HCT116 (cell line): ENCODE measurements at places on chromosomes 13 and 19. TPM values are rescaled to one million over a fixed set of nuclear protein-coding genes. Genes with fewer than 3 reads are reported as not detected.

- no peaks in the 10 kb centered on the region for H3K36me3 ChIP-seq
- DNase-seq = no peak
- no peaks in the 10 kb centered on the region for H3K27me3 ChIP-seq
- H3K27ac ChIP-seq = no peak overlapping the region
- H3K4me1 ChIP-seq = peaks cover 4% of the 10 kb centered on the region; the same call in 1 of the 2 replicates
These were observed 7.9 kb upstream of the RASA3 start for GRCh38 chr13:114140131-114140905.

DNA sequence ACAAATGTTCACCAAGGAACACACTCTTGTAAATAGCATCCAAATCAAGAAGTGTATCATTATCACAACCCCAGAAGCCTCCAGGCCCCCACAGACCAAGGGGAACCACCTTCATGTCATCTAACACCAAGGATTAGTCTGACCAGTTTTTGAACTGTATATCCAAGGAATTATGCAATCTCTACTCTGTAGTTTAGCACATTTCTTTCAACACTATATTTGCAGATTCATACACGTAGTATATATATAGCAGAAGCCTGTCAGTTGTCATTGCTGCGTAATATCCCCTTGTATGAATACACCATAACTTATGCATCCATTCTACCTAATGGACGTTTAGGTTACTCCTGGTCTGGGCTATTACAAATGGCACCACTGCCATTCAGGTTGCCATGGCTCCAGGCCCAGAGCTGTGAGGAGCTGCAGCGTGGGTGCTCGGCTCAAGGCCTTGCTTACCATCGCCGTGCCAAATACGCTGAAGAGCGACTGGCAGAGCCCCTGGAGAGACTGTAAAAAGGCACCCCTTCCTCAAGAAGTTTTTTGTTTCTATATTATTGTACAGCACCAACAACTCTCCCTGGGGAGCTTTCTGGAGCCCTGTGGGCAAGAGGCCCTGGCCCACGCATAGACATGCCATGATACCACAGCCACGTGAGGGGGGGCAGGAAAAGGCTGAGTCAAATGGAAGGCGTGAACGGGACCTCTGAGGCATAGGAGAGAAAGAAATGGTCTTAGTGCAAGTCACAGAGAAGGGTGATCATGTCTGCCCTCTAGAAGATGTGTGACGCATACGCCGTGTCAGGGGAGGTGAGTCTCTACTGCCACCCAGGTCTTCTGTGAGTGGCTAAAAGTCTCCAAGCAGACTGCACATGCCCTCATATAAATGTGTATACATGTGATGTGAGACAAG, 10.8 kb downstream of the LATS2 start:
- H3K27me3 ChIP-seq = no peaks in the 10 kb centered on the region
- H3K4me3 ChIP-seq = no peak overlapping the region
- H3K27ac ChIP-seq = no peak overlapping the region
- H3K36me3 ChIP-seq = no peaks in the 10 kb centered on the region
- no peak for DNase-seq
- H3K4me1 ChIP-seq = no peaks in the 10 kb centered on the region

- no peaks in the 10 kb centered on the region for H3K27me3 ChIP-seq
- peaks cover 14% of the 10 kb centered on the region for H3K4me1 ChIP-seq
- H3K27ac ChIP-seq = no peak overlapping the region
- peaks cover 9% of the 10 kb centered on the region for H3K36me3 ChIP-seq
- no peak overlapping the region for H3K4me3 ChIP-seq
These were observed 5.8 kb downstream of the TEAD2 start for GRCh38 chr19:49356382-49356781.

DNA sequence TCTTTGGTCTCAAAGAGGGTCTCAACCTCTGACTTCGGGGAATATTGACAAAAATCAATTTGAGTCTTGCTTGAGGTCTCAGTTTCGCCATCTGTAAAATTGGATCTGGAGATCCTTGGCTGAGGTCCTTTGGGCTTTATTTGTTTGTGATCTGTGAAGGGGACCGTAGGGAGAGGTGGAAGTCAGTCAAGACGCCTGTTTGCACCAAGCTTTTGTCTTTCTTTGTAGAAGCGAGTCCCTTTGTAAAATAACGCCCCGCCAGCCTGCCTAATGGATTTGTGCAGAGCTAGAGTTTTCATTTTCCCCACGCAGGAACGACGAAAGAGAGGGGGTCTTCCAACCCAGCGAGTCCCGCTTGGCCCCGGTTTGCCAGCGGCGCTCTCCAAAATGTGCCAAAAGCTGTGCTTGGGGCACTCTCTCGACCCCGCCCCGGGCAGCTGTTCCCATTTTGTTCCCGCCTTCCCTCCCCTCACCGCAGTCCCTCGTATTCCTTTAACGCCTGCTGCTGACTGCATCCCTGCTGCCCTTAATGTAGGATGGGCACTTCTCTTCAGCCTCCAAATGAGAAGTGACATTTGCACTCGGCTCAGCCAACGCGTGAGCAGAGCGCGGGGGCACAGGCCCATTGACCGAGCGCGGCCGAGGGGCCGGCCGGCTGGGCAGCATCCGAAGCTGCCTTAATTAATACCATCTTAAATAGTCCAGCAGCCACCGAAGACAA, 13.0 kb downstream of the ZIC5 start:
- no peaks in the 10 kb centered on the region for H3K27me3 ChIP-seq
- H3K27ac ChIP-seq = no peak overlapping the region
- H3K4me1 ChIP-seq = no peaks in the 10 kb centered on the region
- no peaks in the 10 kb centered on the region for H3K36me3 ChIP-seq
- DNase-seq = no peak

GRCh38 chr13:50114961-50115360, 99.7 kb downstream of the KCNRG start:
- H3K27me3 ChIP-seq = no peaks in the 10 kb centered on the region
- no peak for DNase-seq
- H3K36me3 ChIP-seq = no peaks in the 10 kb centered on the region

DNA sequence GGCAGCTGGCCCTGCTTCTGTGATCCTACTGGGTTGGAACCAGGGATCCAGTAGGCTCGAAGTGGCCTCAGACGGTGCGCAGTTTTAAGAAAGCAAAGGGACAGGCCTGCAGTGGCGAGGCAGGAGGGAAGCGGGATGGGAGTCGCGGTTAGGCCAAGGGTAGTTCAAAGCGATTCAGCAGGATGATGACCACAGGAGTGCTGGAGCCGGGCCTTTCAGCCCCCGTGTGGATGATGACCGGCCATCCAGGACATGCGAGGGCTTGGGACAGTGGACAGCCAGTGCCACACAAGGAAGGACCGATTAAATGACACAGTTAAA, 854 bp downstream of the RNASEH2B start:
- peak overlapping the region; percentile 93 for H3K27ac ChIP-seq
- H3K36me3 ChIP-seq = no peaks in the 10 kb centered on the region
- peak overlapping the region; percentile 75 for H3K4me3 ChIP-seq
- H3K27me3 ChIP-seq = no peaks in the 10 kb centered on the region

DNA sequence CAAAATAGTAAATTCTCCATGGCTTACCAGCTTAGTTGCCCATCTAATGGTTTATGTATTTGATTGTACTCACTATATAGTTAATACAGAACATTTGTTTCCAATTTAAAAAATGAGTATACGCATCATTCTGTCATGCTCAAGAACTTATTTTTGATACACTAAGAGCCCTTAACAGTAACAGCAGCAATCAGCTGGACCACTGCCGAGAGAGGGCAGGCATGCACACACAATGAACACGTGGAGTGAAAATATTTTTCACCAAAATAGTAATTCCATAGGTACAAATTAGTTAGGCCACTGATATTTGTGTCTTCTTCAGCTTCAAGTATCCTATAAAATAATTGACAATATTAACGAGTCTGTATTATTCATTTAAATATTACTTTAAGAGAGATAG, 109.9 kb downstream of the KLF12 start:
- DNase-seq = no peak
- no peaks in the 10 kb centered on the region for H3K36me3 ChIP-seq
- H3K27me3 ChIP-seq = no peaks in the 10 kb centered on the region
- H3K4me3 ChIP-seq = no peak overlapping the region

- H3K36me3 ChIP-seq = no peaks in the 10 kb centered on the region
- no peaks in the 10 kb centered on the region for H3K4me1 ChIP-seq
- no peaks in the 10 kb centered on the region for H3K27me3 ChIP-seq
- H3K27ac ChIP-seq = no peak overlapping the region
- DNase-seq = no peak
- H3K4me3 ChIP-seq = no peak overlapping the region
These were observed 99.5 kb upstream of the SPATA13 start for GRCh38 chr13:24060993-24061392.

GRCh38 chr19:40376286-40376862, 13.6 kb downstream of the HIPK4 start:
- no peaks in the 10 kb centered on the region for H3K27me3 ChIP-seq
- no peaks in the 10 kb centered on the region for H3K4me1 ChIP-seq
- no peak overlapping the region for H3K4me3 ChIP-seq
- DNase-seq = no peak

- no peaks in the 10 kb centered on the region for H3K27me3 ChIP-seq
- H3K27ac ChIP-seq = no peak overlapping the region
- no peak for DNase-seq
- no peak overlapping the region for H3K4me3 ChIP-seq
- H3K36me3 ChIP-seq = no peaks in the 10 kb centered on the region
- H3K4me1 ChIP-seq = no peaks in the 10 kb centered on the region
These were observed 266.4 kb upstream of the NBEA start for GRCh38 chr13:34675626-34676025.

DNA sequence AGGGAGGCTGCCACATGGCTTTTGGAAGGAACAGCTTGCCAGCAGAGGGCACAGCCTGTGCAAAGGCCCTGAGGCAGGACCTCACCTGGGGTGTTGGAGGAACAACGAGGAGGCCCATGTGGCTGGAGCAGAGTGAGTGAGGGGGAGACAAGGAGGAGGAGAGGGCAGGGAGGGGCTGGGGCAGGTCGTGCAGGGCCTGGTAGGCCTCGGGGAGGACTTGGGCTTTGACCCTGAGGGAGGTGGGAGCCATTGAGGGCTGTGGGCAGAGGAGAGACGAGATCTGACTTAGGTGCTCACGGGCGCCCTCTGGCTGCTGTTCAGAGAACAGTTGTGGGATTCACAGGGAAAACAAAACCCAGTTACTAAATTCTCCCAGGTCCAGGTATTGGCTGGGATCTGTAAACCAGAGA, 25.2 kb downstream of the ZNRF4 start:
- DNase-seq = peak; percentile 28
- no peak overlapping the region for H3K4me3 ChIP-seq
- H3K36me3 ChIP-seq = no peaks in the 10 kb centered on the region

GRCh38 chr13:49625392-49626079, 2.8 kb upstream of the ARL11 start:
- no peaks in the 10 kb centered on the region for H3K36me3 ChIP-seq
- H3K27ac ChIP-seq = no peak overlapping the region
- no peaks in the 10 kb centered on the region for H3K27me3 ChIP-seq
- no peak overlapping the region for H3K4me3 ChIP-seq
- DNase-seq = no peak

GRCh38 chr13:29581666-29582065, 13.8 kb downstream of the SLC7A1 start:
- H3K27ac ChIP-seq = no peak overlapping the region
- H3K36me3 ChIP-seq = no peaks in the 10 kb centered on the region
- H3K27me3 ChIP-seq = no peaks in the 10 kb centered on the region
- no peak overlapping the region for H3K4me3 ChIP-seq

DNA sequence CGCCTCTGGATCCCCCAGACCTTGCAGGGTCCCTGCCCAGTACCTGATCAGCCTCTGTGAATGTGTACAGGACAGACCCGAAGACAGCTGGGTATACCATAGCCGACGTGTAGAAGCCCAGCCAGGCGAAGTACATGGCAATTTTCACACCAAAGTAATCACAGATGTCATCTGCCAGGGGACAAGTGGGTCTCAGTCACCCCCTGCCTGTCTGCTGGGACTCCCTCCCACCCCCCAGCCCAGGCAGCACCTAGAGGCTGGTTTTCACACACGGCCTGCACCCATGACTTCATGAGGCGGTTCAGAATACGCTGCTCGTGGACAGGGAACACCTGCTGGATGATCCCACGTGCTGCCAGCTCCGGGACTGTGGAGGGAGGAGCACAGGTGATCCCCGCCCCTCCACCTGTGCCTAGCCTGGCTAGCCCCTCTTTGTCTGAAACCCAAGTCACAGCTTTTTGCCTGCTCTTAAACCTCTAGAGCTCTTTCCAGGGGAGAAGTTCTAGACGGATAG, 3.6 kb downstream of the ANO8 start:
- no peak overlapping the region for H3K27ac ChIP-seq
- DNase-seq = no peak
- H3K36me3 ChIP-seq = no peaks in the 10 kb centered on the region
- no peak overlapping the region for H3K4me3 ChIP-seq
- H3K4me1 ChIP-seq = peaks cover 53% of the 10 kb centered on the region
- no peaks in the 10 kb centered on the region for H3K27me3 ChIP-seq

- H3K27me3 ChIP-seq = 0 out of 2 replicates have a peak, but pooled peaks cover 3% of the 10 kb centered on the region
- no peak overlapping the region for H3K27ac ChIP-seq
- H3K4me1 ChIP-seq = peaks cover 3% of the 10 kb centered on the region; the same call in 1 of the 2 replicates
- DNase-seq = no peak
- no peak overlapping the region for H3K4me3 ChIP-seq
- no peaks in the 10 kb centered on the region for H3K36me3 ChIP-seq
These were observed 465.7 kb downstream of the MYO16 start for GRCh38 chr13:109095126-109095525.

- no peaks in the 10 kb centered on the region for H3K36me3 ChIP-seq
- H3K27me3 ChIP-seq = peaks cover 33% of the 10 kb centered on the region
- no peaks in the 10 kb centered on the region for H3K4me1 ChIP-seq
- DNase-seq = no peak
These were observed 16.2 kb upstream of the PRODH2 start for GRCh38 chr19:35828692-35829301.

DNA sequence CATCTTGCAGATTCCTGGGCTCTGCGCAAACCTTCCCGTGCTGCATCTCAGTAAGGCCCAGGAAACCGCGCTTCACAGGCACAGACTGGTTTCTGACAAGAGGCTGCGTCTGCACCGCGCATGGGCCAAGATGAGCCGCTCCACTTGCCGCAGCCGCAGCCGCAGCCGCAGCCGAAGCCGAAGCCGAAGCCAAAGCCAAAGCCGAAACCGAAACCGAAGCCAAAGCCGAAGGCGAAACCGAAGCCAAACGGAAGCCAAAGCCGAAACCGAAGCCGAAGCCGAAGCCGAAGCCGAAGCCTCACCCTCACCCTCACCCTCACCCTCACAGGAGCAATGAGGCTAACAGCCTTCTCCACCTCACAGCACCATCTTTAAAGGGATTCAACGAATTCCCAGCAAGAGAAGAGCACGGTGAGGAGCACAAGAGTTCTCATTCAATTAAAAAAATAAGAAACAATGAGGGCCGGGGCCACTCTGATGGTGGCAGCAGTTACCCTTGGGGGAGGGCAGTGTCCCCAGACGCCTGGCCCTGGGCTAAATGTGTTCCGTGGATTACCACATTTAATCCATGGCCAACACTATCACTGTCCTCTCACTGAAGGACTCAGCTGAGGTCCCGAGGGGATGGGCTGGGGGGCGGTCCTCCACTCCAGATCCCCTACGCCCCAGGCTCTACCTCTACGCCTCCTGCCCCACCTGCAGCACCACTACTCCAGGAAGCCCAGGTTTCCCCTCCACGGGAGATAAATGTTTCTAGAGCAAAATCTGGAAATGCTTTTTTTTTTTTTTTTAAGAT, 29.1 kb downstream of the ZNF787 start:
- H3K4me1 ChIP-seq = no peaks in the 10 kb centered on the region
- DNase-seq = no peak
- no peaks in the 10 kb centered on the region for H3K27me3 ChIP-seq
- H3K4me3 ChIP-seq = no peak overlapping the region
- H3K27ac ChIP-seq = no peak overlapping the region

ARID3A gene
- 21.8 TPM for total RNA-seq

TSSK6 gene
- 4.1 TPM for total RNA-seq

CDC16 gene
- 61.0 TPM for total RNA-seq

RASGRP4 gene
- total RNA-seq = not detected

GPI gene
- 787 TPM for total RNA-seq

ACP7 gene
- 4.7 TPM for total RNA-seq

ALG5 gene
- 32.2 TPM for total RNA-seq
